B cell (primary cell): ENCODE measurements at places on chromosomes 7 and 10.

DNA sequence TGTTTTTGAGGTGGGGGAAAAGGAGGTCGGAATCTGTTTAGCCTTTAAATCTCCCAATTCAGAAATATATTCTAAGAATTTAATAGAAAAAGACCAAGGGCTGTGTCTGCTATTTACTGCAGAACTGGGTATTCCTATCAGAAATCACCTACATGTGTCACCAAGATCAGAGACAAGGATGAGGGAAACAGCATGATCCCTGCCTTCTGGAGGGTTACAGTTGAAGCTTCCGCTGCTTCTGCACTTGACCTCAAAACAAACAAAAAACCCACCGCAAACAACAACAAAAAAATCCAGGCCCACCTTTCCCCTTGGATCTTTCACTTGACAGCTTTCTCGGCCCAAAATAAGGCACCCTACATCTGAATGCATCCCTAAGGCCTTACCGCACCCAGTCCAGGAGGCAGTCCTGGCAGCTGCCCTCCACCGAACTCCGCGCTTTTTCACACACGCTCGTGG, 750 bp upstream of the CDK14 start:
- DNase-seq: no peak

GRCh38 chr7:25624051-25624450, 395.8 kb upstream of the NPVF start:
- no peak for DNase-seq

GRCh38 chr7:51455948-51456347, 139.3 kb upstream of the COBL start:
- DNase-seq: no peak

GRCh38 chr10:43215758-43216455, 51.0 kb downstream of the RASGEF1A start:
- DNase-seq: no peak

- no peak for DNase-seq
Observed at GRCh38 chr10:12906051-12906541, 95.4 kb downstream of the CCDC3 start.

DNA sequence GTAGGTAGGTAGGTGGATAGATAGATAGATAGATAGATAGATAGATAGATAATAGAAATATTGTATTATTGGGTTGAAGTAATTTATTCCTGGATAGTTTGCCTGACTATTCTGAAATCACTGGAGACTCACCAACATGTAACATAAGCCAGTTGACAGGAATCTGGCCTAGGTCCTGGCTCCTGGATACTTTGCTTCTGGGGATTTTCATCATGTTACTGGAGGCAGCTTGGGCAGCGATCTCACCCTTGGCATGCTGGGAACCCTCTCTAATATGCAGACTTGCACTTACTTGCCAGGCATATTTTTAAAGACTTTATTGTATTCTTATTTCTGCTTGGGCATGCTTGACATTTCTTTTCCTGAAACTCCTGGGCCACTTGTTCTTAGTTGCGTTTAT, 709.1 kb upstream of the FZD8 start:
- DNase-seq: no peak

GRCh38 chr10:94062611-94063010, 68.9 kb downstream of the PLCE1 start:
- DNase-seq: no peak

GRCh38 chr7:31052841-31053601, 913 bp downstream of the ADCYAP1R1 start:
- no peak for DNase-seq

DNA sequence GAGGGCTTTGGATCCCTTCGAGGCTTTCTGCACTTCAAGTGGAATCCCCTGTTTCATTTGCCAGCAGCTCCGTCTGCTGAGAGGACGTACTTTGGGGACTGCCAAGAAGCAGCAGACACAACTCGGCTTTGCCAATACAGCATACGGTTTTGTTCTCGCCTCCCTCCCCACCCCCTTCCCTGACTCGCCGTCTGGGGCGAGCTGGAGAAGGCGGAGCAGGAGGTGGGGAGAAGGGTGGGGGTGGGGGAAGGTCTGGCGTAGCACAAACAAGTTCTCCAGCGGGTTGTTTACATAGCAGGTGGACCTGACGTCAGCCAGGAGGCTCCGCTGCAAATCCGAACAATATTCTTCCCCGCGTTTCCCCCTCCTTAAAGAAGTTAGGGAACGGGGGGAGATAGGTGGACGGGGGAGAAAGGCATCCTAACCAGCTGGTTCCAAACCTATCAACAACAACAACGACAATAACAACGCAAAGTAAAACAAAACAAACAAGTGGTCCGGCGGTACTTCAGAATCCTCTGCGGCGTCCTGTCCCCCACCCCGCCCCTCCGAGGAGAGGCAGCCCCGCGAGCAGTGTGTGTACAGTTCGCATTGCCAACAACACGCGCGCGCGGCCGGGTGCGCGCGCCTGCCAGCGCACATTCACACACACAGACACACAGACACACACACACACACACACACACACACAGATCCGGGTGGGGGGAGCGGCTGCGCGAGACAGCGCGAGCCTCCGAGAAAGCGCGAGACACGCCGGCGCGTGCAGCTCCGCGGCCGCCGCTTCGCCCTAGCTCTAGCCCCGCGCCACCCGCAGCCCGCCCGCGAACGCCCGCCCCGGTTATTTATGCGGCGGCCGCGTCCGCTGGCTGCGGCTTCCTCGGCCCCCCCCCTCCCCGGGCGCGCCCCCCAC, 167.0 kb upstream of the PPP1R3A start:
- DNase-seq: peak; percentile 60

DNA sequence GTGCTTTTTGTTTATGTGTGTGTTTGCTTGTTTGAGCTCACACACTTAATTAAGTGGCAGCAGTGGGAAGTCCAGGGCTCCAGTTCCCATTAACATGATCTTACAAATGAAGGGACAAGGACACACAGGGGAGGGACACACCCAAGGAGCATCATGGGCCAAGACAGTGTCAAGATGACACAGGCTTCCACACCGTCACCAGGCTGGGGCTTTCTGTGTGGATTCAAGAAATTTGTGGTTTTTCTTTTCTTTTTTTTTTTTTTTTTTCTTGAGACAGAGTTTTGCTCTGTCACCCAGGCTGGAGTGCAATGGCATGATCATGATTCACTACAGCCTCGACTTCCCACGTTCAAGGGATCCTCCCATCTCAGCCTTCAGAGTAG, 173.6 kb downstream of the KIAA1217 start:
- no peak for DNase-seq

- DNase-seq: no peak
Observed at GRCh38 chr10:27253576-27253975, 13.0 kb upstream of the ACBD5 start.

GRCh38 chr7:18153183-18153748, 125.6 kb upstream of the PRPS1L1 start:
- no peak for DNase-seq

DNA sequence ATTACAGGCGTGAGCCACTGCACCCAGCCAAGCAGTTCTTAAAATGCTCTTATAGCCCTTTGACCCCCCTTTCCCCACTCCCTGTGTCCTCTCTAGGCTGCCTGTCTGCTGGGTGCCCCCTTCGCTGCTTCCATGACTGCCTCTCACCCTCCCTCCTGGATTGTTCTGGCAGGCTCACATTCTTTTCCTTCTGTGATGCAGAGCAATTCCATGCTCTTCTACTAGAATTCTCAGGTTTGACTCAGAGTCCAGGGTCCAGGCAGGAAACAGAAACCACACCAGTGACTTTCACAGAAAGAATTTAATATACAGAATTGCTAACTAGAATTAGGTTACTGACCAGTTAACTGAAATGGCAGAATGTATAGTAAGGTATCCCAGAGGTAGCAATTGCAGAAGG, 244.8 kb downstream of the BAMBI start:
- DNase-seq: no peak

GRCh38 chr7:136502162-136502561, 366.3 kb upstream of the CHRM2 start:
- no peak for DNase-seq

GRCh38 chr7:107982042-107982840, 20.7 kb downstream of the LAMB1 start:
- no peak for DNase-seq

GRCh38 chr7:154757756-154758155, 245.2 kb downstream of the PAXIP1 start:
- no peak for DNase-seq

DNA sequence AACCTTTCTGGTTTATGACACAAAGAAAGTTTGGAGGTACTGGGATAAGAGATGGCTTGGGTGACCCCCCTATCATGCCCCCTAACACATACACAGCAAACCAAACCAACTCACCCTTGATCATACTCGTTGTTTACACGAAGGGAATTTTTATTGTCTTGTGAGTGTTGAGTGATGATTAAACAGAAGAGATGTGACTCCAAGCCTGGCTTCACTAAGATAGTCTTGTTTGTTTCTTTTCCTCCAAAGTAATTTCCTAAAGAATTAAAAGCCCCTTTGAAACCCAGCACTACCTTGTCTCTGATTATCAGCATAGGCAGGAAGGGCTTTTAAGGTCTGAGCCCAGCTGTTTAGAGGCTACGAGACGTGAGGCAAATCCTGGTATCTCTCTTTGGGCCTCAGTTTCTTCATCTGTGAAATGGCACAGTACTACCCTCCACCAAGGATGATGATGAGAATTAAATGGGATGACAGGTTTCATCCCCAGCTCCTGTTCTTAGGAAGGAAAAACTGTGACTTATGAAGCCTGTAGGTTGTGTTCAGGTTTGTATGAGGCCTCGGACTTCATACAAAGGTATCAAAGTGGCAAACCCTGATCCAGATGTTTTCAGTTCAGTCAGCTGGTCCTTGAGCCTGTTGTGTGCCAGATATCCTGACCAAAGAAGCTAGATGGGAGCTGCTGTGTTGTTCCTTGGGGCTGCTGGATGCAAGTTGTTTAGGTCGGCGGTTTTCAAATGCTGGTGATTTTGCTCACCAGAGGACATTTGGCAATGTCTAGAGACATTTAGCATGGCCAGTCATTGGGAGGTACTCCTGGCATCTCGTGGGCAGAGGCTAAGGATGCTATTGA, 51.8 kb downstream of the TCF7L2 start:
- DNase-seq: no peak

DNA sequence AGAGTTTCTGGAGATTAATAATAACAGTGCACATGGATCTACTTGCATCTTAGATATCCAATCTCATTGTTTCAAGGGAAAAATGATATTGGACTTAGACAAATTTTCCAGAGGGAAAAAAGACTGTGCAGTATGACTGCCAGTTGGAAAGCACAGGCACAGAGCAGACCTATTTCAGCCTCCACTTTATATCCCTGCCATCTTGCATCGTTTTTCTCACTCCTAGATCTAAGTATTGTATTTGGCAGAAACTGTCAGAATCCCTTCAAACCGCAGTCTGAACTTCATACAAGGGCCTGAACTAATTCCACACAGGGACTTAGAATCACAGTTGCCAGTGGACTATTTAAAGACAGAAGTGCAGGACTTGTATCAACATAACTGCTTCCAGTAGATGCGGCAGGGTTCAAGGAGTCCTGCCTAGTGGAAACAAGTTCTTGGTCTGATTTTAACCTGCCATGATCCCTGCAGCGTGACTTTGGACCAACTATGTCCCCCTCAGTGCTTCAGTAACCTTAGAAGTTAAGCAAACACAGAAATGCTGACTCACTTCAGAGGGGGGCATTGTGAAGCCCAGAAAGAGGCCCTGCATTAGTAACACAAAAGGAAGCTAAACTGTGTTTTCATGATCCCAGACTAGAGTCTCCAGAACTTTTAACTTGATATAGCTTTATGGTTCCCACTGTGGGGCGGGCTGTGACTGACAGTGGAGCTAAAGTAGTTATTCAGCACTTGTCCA, 95.7 kb upstream of the PALS2 start:
- no peak for DNase-seq

- DNase-seq: no peak
Observed at GRCh38 chr10:86817246-86817645, 60.8 kb downstream of the BMPR1A start.

GRCh38 chr7:90710466-90710850, 114.3 kb downstream of the CDK14 start:
- DNase-seq: no peak

DNA sequence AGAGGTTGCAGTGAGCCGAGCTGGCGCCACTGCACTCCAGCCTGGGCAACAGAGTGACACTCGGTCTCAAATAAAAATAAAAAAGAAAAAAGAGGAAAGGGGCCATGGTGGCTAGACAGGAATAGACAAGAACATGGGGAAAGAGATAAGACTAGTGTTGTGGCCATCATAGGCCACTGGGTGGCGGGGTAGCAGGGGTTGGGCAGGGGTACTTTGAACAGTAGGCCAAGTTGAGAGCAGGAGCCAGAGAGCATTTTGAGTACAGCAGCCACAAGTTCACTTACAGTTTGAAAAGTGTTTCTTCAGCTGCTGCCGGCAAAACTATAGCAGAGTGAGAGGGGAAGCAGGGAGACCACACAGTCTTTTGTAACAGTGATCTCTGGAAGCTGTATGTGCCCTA, 656.0 kb downstream of the CNTNAP2 start:
- DNase-seq: no peak

DNA sequence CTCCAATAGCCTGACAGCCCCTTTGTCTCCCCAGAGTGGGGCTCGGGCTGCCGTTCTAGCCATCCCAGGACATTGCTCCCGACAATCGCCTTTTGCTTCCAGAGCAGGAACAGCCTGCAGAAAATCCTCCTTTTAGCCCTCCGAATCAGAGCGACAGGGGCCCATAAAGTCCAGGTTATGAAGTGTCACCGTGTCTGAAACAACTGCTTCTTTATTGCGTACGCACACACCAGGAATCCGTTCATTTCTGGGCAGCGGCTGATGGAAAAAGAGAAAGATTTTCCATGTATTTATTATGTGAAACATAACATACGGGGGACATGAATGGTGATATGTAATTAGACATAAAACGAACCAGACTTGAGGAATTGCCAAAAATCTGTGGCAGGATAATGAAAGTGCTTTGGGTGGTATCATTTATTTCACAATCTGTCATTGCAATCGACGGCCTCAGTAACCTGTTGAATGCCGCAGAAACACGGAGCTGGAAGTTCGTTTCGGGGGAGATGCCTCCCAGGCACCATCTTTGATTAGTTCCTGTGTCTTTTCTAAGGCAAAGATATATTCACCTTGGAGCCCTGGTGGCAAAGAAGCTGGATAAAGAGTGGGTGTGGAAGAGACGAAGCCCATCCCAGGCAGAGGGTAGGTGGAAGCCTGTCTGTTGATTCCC, 48.1 kb downstream of the FAM241B start:
- no peak for DNase-seq

- peak; percentile 31 for DNase-seq
Observed at GRCh38 chr10:36725581-36726520, 399.5 kb upstream of the ANKRD30A start.

- DNase-seq: no peak
Observed at GRCh38 chr10:60525716-60526585, 136.3 kb upstream of the ANK3 start.

DNA sequence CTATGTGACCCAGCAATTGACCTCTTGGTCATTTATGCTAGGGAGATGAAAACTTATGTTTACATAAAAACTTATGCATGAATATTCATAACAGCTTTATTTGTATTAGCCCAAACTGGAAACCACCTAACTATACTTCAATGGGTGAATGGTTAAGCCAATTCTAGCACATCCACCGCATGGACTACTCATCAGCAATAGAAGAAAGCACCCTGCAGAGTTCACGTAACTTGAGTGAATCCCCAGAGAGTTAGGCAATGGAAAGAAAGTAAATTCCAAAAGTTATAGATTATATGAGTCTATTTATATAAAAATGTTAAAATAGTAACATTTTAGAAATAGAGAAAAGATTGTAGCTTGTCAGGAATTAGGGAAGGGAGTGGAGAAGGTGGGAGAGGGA, 60.2 kb upstream of the NRG3 start:
- DNase-seq: no peak
